ENCODE measurements at places on chromosomes 4 and X.

DNA sequence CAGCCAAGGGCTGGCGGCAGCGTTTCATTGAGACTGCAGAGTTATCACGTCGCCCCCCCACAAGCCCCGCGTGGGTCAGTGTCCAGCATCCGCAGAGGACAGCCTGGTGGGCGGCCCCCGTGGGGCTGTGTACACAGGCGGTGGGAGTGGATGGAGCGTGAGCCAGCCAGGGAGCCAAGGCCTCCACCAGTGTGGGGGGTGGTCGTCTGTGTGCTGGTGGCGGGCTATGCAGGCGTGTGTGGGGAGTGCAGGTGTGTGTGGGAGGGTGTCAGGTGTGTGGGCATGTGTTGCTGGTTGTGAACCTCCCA, 56.5 kb upstream of the NKX1-1 start:
- no peak for DNase-seq

DNA sequence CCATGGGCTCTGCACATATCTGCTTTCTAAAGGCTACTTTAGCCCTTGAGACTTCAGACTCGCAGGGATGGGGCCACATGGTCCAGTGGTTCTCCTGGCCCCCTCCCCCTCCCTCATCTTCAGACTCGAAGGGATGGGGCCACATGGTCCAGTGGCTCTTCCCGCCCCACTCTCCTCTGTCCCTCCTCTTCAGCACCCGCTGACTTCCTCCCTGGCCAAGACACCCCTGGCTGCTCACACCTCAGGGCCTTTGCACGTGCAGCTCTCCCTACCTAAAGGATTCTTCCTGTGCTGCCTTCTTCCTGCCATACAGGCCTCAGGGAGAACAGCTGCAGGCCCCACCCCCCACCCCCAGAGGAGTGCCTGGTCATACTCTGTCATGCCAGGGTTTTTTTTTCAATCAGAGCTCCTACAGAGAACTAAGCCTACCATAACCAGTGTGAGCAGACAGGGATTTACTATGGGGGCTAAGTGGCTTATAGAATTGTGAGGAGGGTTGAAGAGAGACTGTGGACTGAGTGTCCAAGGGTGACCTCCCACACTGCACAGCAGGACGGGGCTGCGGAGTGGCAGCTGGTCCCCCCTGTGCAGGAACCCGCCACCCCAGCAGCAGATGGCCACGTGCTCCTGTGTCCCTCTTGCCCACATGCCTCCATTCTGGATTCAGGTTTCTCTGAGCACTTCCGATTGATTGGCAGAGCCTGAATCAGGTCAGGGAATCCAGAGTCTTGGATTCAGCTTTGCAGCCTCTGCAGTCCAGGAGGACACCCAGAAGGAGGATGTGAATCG, 6.1 kb upstream of the SPON2 start:
- no peak for DNase-seq

DNA sequence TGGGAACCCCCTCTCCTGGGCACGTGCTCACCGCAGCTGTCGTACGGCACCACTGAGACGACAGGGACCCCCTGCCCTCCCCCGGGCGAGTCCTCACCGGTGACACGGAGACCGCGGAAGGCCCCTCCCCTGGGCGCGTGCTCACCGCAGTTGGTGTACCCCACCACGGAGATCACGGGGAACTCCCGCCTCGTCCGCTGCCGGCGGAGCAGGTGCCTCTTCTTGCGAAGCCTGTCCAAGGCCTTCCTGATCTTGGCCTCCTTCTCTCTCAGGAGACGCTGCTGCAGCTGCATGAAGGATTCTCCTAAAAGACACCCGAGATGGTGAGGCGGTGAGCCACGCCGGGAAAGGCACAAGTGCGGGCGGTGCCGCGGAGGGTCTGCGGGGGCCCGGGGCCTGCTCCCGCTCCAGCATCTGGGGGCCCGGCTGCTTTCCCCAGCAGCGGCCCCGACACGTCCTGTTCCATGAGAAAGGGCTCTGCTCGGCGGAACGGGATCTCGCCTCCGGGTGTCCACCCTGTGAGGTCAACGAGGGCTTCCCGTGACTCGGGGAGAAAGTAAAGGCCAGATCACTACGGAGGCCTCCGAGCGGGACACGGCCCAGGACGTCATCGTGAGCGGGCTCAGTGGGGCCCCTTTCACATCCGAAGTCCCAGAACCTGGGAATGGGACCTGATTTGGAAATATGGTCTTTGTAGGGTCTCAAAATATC, 5.8 kb downstream of the GTPBP6 start:
- DNase-seq, result no peak

GRCh38 chr4:115259642-115260041, 146.2 kb upstream of the NDST4 start:
- no peak for DNase-seq

DNA sequence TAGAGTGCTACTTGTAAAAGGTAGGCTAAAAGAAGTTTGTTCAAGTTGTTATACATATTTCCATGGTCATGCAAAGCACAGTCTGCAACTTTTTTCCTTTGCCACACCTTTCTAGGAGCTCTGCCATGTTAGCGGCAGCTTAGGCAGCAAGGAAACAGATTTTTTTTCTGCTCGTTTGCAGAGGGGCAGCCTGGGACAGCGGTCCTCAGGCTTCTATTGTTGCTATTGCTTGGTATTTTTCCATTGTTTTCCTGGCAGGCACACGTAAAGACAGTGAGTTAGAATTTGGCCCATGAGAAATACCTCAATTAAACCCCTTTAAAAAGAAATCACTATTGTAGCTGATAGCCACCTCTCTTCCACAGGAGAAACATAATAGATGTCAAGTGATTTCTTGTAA, 391.4 kb downstream of the SH2D1A start:
- no peak for DNase-seq

DNA sequence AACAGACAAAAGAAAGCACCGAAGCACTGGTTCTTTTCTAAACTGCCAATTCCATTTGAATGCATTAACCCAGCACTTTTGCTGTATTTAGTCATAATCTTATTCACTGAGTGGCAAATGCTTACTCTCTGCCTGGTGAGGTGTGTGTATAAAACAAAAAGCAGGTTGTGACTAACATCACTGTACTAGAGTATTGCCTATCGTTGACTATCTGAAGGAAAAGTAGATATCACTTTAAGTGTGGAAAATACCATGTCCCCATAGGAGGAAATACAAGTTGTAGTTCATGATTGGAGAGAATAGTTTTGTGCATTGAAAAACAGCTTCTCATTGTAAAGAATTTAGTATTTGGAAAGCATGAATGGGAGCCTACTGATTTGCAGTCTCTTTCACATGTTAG, 2.7 kb downstream of the PDLIM5 start:
- DNase-seq, result no peak

DNA sequence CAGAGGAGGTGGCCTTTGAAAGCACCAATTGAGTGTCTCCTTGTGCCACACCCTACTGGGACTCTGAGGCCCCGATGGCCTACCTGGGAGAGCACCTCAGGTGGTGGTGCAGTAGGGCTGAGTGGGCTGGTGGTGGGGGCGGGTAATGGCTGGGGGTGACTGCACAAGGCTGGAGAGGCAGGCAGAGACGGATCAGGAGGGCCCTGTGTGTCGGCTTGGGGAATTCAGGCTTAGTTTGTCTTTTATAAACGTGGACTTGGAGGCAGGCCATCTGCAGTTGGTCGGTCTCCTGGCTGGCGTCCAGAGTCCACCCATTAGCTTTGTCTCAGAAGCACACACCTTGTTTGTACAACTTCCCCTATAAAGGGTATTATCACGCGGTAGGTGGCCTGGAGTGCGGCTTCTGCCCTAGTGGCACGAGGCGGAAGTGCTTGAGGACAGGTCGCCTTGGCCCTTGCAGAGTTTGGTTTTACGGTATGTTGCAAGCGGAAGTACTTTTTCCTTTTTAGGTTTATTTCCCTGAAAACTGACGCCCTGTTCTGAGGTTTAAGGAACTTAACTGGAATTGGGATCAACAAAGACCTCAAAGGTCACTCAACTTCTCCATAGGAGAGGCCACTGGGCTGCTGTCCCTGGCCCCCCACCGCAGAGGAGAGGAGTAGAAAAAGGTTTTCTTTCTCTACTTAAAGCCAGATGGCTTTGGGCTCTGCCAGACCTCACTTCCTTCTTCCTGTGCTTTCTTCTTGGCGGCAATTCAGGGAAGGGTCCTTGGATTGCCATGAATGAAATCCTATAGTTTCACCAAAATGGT, 8.0 kb downstream of the TBC1D14 start:
- peak; percentile 31 for DNase-seq

DNA sequence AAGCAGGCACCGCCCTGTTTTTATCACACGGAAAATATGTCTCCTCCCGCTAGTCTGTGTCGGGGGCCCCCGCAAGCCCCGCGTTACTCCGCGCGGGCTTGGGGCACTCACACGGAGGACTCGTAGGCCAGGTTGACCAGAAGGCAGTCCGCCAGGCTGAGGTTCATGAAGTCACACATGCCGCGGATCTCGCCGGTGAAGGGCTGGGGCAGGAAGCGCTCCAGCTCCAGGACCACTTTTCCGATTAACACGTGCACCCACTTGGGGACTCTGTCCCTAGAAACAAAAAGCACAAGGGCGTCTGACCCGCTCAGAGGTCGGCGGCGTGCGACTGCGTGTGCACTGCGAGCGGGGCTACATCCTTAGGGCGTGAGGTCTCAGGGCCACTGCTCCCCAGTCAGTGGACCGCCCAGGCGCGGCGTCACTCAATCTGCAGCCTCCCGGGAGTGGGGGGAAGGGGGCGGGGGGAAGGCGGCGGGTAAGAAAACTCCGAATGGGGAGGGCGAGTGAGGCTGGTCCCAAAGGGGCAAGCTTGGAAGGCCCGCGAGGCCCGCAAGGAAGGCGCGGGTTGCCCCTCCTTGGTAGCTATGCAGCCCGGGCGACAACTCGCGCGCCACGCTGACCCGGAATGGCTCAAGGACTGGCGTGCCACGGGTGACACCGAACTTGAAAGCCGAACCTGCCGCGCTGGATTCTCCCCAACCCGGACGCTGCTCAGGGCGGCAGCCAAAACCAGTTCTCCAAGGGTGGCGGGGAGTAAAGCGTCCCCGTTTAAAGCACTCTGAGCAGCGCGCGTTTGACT, 722 bp downstream of the NAAA start:
- DNase-seq, result no peak

GRCh38 chr4:186593587-186593973, 38.2 kb upstream of the MTNR1A start:
- no peak for DNase-seq

DNA sequence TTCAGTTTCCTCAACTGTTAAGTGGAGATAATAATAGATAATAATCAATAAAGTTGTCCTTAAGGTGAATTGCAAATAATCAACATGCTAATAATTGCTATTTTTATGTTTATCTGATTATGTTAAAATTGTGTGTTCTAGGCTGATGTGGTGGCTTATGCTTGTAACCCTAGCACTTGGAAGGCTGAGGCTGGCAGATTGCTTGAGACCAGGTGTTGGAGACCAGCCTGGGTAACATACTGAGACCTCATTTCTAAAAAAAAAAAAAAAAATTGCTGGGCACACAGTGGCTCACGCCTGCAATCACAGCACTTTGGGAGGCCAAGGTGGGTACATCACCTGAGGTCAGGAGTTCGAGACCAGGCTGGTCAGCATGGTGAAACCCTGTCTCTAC, 175.2 kb downstream of the GC start:
- no peak for DNase-seq

DNA sequence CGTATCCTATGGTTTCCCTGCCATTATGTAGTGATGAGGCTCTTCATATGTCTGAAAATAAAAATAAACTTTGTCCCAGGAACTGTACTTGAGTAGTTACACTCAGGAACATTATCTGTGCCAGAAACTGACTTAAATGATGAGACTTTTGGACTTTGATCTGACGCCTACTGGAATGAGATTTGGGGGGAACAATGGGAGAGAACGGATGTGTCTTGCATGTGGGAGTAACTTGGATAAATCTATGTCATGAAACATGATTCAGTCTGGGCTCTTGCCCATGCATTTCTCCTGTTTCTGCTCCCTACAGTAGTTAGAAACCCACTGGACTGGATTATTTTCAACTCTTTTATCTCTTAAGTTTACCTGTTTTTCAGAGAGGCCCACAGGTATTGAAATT, 2351.4 kb downstream of the PCDH7 start:
- peak; percentile 40 for DNase-seq

GRCh38 chr4:114701491-114701890, 102.9 kb downstream of the UGT8 start:
- no peak for DNase-seq

DNA sequence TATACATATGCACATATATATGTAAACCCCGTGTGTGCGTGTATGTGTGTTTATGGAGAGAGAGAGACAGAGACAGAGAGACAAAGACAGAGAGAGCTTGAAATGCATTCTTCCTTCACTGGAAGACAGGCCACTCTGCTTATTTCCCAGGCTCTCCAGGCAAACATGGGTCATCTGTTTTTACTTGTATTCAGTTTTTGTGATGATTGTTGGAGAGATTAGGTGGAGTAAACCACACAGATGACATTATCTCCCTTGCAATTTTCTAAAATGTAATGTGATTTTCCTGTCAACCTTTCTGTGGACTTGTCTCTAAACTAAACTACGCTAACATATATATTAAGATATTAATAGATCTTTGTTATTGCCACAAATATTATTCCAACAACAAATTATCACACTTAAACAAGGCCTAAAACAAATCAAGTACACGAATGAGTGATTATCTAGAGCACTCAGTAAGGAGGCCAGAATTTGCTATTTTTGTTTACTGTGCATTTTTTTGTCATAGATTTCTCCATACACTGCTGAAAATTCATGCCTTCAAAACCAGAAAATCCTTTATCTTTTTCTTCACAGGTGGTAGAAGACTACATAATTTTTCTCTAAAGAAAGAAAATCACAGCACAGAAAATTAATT, 251.8 kb upstream of the SLIT2 start:
- DNase-seq, result no peak

GRCh38 chrX:19924285-19924684, 36.9 kb upstream of the SH3KBP1 start:
- DNase-seq, result no peak

- DNase-seq, result no peak
These were observed 22.3 kb upstream of the CLOCK start for GRCh38 chr4:55568905-55569504.

DNA sequence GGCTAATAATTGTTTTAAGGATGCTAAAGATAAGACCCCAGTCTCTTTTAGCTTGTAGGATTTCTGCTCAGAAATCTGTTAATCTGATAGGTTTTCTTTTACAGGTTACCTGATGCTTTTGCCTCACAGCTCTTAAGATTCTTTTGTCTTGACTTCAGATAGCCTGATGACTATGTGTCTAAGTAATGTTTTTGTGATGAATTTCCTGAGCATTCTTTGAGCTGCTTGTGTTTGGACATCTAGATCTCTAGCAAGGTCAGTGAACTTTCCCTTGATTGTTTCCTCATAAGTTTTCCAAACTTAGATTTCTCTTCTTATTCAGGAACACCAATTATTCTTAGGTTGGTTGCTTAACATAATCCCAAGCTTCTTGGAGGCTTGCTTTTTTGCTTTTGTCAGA, 104.1 kb downstream of the ZNF518B start:
- DNase-seq, result no peak

DNA sequence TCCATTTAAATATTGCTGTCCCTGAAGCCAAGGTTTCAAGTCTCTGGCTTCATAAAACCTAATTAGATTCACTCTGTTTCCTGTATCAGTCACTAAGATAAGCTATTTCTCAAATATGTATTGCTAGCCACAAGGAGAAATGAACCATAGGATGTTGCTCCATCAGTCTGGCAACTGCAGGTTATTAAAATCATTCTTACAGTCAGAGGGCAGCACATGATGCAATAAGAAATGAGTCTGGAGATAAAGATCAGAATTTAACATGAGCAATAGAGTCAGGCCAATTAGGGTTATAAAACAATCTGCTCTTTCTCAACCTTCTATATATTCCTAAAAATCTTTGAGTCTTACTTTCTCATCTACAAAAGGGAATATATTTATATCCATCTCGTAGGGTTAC, 7.2 kb downstream of the PRKG2 start:
- no peak for DNase-seq

GRCh38 chrX:37834937-37835336, 12.4 kb downstream of the DYNLT3 start:
- no peak for DNase-seq

- no peak for DNase-seq
These were observed 21.5 kb upstream of the GRPEL1 start for GRCh38 chr4:7089213-7089986.

Data from epithelial cell of proximal tubule (primary cell).